ENCODE measurements at places on chromosomes 4 and X. TPM values are rescaled to one million over a fixed set of nuclear protein-coding genes. Genes with fewer than 3 reads are reported as not detected.

The RGS12 gene
- 4.0 TPM for total RNA-seq

The CCNQ gene
- 14.6 TPM for total RNA-seq

The MAGEB18 gene
- total RNA-seq: not detected

The MAGEC1 gene
- total RNA-seq: not detected

The OTUD6A gene
- total RNA-seq: not detected

The CXorf51B gene
- total RNA-seq: not detected

The VCX gene
- total RNA-seq: not detected

The OGT gene
- total RNA-seq: 423 TPM

The SH3D19 gene
- total RNA-seq: not detected

The NDNF gene
- not detected for total RNA-seq

The TSPAN7 gene
- total RNA-seq: 0.35 TPM

The COX7B2 gene
- not detected for total RNA-seq

The BMX gene
- total RNA-seq: not detected

Measured in T-helper 17 cell (primary cell).